ENCODE measurements at places on chromosomes 6 and 20.
A peak's percentile ranks its signal among the peaks of the same experiment; 100 is the strongest.

DNA sequence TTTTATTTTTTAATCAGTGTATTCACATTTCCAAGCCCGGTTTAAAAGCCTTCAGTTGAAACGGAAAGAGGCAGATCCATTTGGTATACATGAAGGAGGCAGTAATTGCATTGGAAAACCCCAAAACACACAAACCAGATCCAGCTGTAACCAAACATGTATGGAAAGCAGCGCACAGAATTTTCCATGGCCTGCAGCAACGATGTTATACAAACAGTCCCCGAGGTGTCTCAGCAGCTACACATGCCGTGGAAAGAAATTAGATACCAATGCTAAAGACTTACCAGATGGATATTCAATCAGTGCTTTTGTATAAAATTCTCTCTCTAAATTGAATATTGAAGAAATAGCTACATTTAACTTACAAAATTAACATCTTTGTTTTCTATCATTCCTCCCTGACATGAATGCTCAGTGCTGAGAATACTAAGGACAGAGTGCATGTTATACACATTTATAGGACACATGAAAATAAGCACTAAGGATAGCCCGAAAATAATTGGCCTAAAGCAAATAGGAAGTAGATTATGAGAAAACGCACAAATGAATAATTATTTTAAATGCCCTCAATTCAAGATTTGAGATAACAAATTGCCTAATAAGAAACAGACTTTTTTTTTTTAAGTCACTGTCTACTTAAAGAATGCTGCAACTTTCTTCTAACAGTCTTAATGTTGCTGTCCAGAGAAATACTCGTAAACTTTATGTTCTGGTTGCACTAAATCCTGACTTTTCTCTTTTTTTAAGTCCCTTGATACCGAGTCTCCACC, 713.1 kb downstream of the HDGFL1 start:
- no peak for DNase-seq

DNA sequence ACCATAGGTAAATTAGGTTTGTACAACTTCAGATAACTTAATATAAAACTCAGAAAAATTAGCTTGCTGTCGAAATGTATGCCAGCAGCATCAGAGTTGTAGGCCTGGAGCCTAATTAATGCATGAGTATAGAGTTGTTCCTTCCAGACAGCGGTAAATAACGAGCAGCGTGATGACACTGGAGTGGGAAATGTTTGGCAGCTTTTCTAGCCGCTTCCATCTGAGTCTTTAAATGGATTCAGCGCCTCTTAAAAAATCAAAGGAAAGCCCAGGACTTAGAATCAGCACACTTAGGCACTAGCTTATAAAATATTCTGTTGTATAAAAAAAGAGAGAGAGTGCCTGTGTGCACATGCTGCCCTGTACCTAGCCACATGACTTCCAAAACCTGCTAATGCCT, 43.7 kb upstream of the SYNJ2 start:
- no peak for DNase-seq

GRCh38 chr20:33853507-33853813, 42.3 kb downstream of the CHMP4B start:
- DNase-seq, result peak; percentile 62

GRCh38 chr20:64256282-64256935, 861 bp downstream of the PCMTD2 start:
- DNase-seq, result no peak

- DNase-seq, result no peak
Observed at GRCh38 chr20:46028772-46029371, at the start of gene SLC12A5. SLC12A5 (plus strand) TSS chr20:46029215; CDS start chr20:46029345, 130 bp downstream.

DNA sequence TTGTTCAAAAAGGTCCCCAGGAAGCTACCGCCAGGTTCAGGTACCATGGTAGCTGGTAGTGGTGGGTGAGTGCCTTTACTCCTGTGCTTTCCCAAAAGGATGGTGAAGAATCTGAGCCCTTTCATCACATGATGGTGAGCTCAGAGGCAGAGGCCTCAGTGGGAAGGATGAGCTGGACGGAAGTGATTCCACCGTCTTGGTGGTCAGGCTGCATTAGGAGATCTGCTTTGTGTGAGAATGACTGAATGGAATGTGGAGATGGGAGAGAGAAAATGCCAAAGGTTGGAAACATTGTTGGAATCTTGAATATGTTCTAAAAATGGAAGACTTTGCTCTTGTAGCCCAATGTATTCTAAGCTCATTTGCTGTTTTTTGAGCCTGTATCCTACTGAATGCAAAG, 108.1 kb upstream of the SCP2D1 start:
- DNase-seq, result no peak

GRCh38 chr20:9261781-9262180, 192.9 kb downstream of the PLCB4 start:
- DNase-seq, result no peak

DNA sequence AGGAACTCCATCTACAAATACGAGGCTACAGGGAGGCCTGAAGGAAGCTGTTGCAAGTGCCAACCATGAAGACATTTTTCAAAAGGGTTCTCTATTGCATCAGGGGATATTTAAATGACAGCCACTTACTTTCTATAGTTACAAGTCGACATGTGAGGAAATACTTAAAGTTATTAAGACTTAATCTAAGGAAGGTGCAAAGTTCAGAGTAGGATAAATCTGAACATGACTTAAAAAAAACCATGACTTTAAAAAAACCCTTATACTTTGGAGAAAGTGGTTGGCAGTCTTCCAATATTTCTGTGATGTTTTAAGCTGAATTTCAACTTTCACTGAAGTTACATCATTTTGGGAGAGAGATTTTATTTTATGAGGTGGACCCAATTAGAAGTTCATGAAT, 56.3 kb upstream of the EMILIN3 start:
- DNase-seq, result no peak

All from T-cell (primary cell).